Stimulated activated CD4-positive, alpha-beta T cell treated with anti-CD3 and anti-CD28 coated beads, TNF-alpha, amount 100 ng/mL, for 4 hours (primary cell): ENCODE measurements at places on chromosomes 2 and 18.

DNA sequence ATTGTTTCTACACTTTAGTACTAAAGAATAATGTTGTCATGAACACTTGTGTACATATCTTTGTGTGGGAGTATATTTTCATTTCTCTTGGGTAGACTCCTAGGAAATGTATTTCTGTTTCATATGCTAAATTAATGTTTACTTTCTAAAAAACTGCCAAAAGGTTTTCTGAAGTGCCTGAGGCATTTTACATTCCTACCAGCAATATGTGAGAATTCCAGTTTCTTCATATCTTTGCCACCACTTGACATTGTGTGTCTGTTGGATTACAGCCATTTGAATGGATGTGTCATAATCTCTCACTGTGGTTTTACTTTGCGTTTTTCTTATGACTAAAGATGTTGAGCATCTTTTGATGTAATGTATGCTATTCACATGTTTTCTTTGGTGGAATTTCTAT lies 428.2 kb upstream of the KCNH7 start:
- no peak for DNase-seq

- DNase-seq = no peak
These were observed 121.3 kb downstream of the MAP4K4 start for GRCh38 chr2:101818531-101819451.

DNA sequence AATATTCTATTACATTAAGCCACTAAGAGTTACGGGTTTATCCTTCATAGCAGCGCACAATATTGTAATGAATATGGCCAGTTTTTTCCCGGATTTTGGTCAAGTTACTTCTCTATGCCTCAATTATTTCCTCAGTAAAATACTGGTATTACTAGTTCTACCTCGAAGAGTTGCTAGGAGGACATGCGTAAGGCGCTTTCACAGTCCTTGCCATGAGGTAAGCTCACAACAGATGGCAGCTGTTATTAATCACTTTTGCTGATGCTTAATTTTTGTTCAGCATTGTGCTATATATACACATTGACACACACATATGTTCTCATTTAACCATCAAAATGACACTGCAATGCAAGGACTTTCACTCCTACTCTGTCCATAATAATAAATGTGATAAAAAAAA lies 101.5 kb downstream of the SCG2 start:
- DNase-seq = no peak

DNA sequence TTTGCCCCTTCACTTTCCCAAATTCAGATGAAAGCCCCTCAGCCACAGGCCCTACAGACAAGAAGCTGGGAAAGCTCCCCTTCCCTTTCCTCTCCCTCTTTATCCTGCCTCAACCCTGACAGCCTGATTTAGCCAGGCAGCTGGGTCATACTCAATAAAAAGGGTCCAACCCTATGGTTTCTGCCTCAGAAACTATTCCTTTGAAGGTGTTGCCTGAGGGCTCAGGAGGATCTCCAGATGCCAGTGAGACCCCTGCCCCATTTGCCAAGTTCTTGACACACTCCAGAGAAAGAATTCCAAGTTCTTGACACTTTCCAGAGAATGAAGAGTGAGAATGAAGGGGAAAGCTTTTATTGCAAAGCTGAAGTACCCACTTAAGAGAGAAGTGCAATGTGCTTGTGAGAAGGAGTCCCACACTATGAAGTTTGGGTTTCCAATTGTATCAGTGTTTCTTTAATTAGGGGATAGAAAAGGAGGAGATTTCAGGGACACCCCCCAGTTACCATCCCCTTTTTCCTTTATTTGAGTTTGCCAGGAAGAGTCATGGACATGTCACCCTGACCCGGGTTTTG lies 576.2 kb downstream of the METTL4 start:
- DNase-seq = no peak

DNA sequence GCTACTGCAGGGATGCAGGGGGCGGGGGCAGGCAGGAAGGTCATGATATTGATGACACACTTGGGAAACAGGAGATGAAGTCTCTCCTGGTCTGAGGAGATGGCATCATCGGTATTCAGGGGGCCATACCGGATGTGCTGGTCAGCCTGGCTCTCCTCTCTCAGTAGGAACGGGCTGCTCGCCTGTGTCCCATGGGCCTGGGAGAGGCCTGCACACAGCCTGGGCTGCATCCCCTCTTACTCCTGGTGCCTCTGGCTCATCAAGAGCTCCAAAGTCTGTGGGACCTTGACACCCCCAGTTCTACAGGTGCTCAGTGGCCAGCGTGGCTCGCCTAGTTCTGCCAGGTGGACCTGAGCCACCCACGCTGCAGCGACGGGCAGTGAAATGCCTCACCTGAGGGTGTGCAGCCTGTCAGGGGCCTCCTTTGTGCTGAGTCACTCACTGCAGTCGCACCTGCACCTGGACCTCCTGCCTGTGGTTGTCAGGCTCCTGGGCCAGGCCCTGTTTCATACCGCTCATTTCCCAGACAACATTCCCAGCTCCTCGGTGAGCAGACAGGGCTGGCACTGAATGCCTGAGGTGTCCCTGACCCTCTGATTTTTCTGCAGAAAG lies 18.6 kb upstream of the CNDP1 start:
- DNase-seq = no peak

DNA sequence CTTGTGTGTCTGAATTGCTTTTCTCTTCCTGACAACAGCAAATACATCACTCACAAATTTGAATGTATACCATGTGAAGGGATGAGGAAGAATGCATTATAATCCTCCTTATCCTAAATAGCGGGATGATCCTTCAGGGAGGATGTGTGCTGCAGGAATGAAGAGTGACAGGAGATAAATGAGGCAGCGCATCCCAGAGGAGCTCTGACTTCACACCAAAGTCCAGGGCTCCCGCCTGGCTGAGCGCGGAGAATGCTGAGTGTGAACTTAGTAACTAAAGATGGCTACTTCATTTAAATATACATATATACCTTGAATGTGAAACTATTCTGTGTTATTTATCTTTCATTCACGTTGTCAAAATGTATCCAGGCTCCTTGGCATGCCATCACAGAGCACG lies 145.2 kb upstream of the TPO start:
- no peak for DNase-seq

- DNase-seq = no peak
These were observed 36.7 kb downstream of the SLC9A4 start for GRCh38 chr2:102509749-102510148.

DNA sequence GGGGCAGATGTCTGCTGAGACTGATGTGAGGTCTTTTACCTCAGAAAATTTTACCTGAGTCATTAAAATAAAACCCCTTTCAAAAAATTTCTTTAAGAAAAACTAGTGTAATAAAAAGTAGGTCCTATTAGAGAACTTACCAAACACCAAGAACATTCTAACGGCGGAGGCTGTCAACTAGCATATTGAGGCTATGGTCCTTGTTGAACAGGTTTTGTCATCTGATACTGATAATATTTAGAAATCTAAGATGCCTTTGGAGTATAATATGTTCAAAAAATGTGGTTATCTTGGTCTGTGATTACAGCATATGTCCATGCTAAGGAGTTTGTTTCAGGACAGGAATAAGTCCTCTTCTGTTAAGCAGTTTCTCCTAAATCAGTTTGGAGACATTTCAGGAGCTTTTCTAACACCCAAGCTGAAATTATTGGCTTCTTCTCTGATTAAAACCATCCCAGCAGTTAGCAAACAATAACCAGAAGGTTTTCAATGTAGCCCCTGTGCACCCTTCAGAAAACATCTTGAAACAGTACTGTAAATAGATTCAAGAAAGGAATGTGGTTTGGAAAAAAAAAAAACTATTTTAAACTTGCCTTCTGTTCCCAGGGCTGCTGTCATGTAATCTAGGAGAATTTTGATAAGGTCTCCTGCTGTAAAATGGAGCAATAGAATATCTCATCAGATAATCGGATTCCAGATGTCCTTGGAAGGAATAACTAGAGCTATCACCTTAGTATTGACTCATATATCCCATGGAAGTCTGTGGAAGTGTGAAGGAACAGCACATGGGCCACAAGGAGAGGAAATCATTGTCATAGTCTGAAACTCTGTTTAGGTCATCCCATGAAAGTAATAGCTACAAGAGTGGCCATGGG lies 58.7 kb upstream of the B3GNT2 start:
- no peak for DNase-seq

DNA sequence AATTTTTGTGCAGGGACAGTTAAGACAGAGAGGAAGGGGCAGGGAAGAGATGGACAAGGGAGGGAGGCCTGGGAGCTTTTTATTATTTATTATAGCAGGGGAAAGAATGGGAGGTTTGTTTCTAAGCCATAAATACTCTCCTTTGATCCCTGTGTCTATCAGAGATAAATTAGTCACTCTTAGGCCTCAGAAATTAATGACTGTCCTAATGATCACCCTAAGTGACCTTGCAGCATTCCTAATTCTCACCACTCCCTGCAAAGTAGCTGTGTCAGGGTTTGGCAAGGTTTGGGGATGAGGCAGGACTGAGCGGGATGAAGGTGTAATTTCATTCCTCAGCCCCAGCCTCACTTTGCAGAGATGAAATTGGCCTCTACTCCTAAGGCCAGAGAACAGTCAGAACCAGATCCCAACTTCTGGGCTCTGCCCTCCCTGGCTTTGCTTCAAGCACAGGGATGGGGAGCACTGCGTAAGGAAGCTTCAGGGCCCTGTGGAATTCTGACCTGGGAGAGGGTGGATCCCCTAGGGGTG lies 95.0 kb downstream of the TMEM17 start:
- no peak for DNase-seq

GRCh38 chr2:152577579-152577978 lies 139.7 kb downstream of the PRPF40A start:
- no peak for DNase-seq

GRCh38 chr18:77210249-77210648 lies 39.4 kb upstream of the GALR1 start:
- DNase-seq = no peak

GRCh38 chr2:98608962-98609604 lies 694 bp downstream of the UNC50 start:
- no peak for DNase-seq

- no peak for DNase-seq
These were observed 93.4 kb downstream of the CALCRL start for GRCh38 chr2:187354661-187355060.

- no peak for DNase-seq
These were observed 10.0 kb downstream of the PID1 start for GRCh38 chr2:229261076-229261475.

- no peak for DNase-seq
These were observed 71.3 kb downstream of the MRO start for GRCh38 chr18:50748243-50749229.

DNA sequence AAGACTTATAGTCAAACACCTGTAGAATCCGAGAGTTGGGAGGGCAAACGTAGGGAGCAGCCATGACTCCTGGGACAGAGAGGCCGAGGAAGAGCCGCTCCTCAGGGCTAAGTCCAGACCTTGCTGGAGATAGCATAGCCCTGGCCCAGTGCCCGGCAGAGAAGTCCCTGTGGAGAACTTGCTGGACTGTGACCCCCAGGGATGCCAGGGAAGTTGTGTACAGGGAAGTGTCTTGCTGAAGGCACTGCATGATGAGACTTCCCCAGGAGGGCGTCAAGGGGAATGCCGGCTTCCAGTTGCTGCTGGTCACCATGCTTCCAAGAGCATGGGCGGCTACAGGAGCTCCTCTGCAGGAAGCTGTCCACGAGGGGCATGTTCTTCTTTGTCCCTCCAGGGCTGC lies 8.6 kb upstream of the CNDP1 start:
- DNase-seq = no peak

- DNase-seq = no peak
These were observed 458.5 kb upstream of the ACVR2A start for GRCh38 chr2:147386284-147386683.

GRCh38 chr2:168650781-168651180 lies 151.7 kb upstream of the NOSTRIN start:
- no peak for DNase-seq

- DNase-seq = no peak
These were observed 190.3 kb upstream of the SLC8A1 start for GRCh38 chr2:40642237-40642636.

DNA sequence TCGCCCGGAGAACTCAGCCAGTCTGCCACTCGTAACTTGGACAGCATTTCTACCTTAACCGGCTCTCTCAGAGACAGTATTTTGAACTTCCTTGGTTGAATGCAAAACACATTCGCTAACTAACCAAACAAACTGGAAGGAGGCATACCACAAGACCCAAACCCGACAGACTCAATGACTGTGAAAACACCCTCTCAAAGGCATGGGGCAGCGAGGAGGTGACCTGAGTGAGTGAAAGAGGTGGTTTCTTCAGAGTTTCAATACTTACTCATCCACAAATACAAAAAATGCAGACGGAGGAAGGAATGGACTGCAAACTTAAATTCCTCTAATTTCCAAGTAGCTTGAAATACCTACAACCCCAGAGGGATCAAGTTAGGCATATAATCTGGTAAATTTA lies 132.9 kb downstream of the GAREM1 start:
- no peak for DNase-seq

GRCh38 chr18:54528942-54529376 lies 62.1 kb upstream of the DYNAP start:
- no peak for DNase-seq

DNA sequence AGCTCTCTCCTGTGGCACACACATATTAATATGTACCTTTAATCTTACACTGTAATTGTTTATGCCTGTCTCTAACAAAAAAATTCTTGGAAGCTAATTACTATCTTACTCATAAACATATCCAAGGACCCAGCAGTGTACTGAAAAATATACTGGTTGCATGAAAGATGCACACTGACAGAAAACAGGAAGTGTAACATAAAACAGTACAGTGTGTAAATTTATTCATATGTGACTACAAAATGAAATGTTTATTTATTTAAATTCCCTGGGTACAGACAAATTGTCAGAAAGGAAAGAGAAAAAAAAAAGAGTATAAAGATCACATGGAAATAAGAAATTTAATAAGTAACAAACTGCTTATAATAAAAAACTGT lies 28.5 kb downstream of the TMEM131 start:
- no peak for DNase-seq
